Stimulated activated CD8-positive, alpha-beta memory T cell treated with anti-CD3 and anti-CD28 coated beads, Interleukin-4, amount 100 ng/mL, for 1 hour (primary cell): ENCODE measurements at places on chromosomes 2 and 18.
A peak's percentile ranks its signal among the peaks of the same experiment; 100 is the strongest.

- no peak for DNase-seq
Observed at GRCh38 chr2:239890206-239890746, 134.9 kb downstream of the NDUFA10 start.

GRCh38 chr2:123085484-123085883, 939.6 kb upstream of the CNTNAP5 start:
- no peak for DNase-seq

GRCh38 chr2:42902939-42903709, 110.7 kb upstream of the HAAO start:
- DNase-seq: no peak

GRCh38 chr2:230077851-230078547, 9.3 kb upstream of the SLC16A14 start:
- DNase-seq: no peak

DNA sequence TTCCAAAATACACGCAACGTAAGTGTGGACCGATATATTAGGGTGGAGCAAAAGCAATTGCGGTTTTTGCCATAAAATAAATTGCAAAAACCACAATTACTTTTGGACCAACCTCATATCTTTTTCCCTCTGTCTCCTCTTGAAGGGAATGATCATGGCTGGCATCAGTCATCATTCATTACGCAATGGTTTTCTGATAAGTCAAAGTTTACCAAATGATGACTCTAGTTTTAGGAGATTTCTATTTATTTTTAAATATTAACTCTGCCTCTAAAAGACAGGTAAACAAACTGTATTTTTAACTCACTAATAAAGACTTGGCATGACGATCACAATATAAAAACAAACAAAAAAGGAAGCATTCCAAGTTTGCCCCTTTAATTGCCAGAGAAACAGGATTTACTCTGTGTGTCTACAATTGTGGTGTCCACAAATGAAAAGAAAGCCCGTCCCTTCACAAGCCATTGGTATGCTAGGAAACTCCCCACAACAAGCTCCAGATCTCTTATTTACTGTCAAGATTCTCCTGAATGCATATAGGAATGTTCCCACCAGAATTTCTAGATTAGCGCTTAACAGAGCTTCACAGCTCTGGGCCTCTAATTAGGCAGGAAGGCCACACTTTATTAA, 61.3 kb downstream of the IRS1 start:
- no peak for DNase-seq

DNA sequence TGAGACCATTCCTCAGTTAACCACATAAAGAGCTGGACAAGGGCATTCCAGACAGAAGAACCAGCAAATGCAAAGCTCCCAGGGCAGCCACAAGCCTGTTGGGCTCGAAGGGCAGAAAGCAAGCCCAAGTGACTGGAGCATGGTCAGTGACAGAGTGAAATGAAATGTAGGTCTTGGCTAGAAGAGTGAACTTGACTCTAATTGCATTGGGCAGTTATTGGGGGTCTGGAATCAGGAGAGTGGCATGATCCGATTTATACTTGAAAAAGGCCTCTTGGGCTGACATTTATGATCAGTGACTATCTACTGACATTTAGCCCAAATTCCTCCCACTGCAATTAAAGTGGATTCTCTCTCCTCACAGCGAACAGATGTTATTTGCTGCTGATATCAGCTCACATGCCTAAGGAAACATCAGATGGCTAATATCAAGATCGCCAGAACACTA, 152.5 kb upstream of the KLF7 start:
- no peak for DNase-seq

DNA sequence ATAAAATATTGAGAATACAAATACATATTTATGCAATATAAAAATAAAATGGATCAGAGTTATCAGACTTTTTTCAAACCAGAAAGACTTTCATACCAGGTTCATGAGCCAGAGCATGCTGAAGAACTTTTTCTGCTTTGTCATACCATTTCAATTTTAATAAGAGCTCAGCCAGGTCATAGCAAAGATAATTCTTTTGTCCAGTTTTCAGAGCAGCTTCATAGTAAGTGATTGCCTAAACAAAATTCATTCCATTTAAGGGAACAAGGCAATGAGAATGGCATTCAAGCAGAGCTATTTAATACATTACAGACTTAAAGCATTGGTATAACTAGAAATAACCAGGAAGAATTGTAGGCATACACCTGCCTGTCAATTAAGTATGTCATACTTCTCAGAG, 42.3 kb downstream of the TTC21B start:
- DNase-seq: no peak

GRCh38 chr2:218186355-218186766, 19.6 kb upstream of the CXCR1 start:
- peak; percentile 40 for DNase-seq

GRCh38 chr2:119249311-119249710, 25.7 kb downstream of the STEAP3 start:
- no peak for DNase-seq

GRCh38 chr2:170815746-170816503, 762 bp upstream of the GAD1 start:
- no peak for DNase-seq

DNA sequence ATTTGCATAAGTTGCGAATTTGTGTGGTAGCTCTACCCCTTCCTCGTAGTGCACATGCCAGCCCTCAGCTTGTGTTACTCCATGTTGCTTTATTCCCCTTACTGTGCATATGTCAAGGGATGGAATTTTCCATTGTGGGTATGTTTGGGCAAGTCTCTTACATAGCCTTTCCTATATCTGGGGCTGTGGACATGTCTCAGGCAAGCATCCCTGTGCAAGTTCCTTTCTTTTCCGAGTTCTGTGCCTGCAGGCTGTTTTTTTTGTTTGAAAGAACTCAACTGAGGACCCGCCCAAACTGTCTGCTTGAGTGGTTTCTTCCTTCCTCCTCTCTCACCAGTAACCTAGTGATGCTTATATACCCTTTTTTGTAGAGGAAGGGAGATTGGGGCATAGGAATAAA, 1739.1 kb upstream of the PIK3C3 start:
- no peak for DNase-seq

- DNase-seq: no peak
Observed at GRCh38 chr2:218805627-218806026, 23.7 kb downstream of the CYP27A1 start.

GRCh38 chr2:8203364-8203763, 478.5 kb upstream of the ID2 start:
- DNase-seq: no peak

DNA sequence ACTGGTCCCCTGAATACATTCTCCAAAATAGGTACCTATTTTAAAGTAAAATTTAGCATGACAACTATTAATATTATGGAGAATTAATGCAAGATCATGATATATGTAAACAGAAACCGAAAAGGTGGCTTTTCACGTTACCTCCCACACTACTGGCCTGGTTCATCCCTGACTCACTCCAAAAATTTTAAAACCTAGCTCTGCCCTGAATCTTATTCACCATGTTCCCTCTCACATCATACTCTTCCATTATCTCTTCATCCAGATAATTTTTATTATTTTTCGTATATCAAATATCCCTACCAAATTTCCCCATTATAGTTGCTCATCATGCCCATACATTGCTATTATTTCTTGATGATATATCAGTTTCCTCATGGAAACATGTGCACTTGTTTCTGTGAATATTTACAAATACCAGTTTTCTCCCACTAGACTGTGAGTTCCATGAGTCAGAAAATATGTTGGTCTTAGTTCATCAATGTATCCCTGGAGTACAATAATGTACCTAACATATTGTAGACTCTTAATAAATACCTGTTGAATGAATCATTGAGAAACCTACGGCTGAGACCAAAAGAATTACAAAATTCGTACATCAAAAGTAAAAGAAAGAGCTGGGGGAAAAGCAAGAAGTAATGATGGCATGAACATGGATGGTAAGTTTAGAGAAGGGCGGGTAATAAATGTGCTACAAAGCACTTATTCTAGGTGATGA, 360.1 kb upstream of the CHAC2 start:
- no peak for DNase-seq

- DNase-seq: no peak
Observed at GRCh38 chr18:28766721-28767120, 589.8 kb upstream of the CDH2 start.

DNA sequence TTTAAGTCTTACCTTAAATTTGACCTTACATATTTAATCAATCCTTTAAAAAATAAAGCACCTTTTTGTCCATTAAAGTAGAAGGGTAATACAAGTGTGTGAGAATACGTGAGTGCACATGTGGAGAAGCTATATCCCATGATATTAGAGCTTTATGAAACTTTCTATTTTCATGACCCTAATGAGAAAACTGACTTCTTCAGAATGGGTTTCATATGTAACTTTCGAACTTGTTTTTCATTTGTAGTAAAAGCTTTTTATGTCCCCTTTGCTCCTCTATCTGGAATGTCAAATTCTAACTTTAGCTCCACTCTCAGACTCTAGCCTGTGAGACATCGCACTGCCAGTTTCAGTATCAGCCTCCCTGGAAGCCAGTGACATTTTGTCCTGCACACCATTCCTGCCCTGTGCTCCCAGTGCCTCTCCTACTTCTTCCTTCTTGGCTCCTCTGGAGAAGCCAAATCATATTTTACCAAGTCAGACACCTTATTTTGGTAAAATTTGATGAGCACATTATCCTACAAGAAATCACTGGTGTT, 42.0 kb downstream of the MAPRE2 start:
- DNase-seq: no peak

- DNase-seq: no peak
Observed at GRCh38 chr2:64650722-64651338, 2.9 kb downstream of the SERTAD2 start.

DNA sequence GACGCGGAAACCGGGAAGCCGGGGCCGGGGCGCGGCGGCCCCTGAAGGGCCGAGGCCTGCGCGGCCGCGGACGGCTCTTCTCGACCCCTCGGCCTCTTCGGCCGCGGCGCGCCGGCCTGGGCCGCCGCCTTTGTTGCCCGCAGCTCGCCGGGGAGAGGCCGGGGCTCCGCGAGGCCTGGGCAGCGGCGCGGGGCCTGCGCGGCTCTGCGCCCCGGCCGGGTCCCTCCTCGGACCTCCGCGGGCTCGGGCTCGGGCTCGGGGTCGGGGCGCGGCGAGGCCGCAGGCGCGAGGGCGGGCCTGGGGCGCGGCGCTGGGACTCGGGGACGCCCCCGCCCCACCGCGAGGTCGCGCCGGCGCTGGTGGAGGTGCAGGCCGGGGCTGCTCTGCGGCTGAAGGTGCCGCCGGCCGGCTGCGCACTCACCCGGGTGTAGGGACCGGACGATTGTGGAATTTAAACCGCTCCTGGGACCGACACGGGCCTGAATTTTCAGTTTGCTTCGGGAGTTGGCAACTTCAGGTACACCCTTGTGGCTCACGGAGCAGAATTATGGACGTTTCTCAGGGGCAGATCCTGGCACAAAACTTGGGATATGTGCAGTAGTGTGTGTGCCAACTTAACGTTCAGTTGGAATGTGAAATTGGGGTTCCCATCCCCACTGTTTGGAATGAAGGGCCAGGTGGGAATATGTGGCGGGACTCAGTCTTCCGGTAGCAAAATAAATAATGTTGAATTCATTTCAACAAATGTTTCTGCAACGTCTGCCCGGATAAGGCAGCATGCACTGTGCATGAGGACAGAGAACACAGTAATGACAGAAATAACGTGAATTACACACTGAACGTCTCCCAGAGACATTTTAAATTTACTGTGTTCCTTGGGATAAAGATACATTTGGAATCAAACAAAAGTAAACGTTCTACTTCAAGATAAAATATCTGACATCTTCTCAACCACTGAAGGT, 787 bp downstream of the SOCS6 start:
- DNase-seq: no peak

- no peak for DNase-seq
Observed at GRCh38 chr2:64934530-64934929, 54.7 kb upstream of the SLC1A4 start.

DNA sequence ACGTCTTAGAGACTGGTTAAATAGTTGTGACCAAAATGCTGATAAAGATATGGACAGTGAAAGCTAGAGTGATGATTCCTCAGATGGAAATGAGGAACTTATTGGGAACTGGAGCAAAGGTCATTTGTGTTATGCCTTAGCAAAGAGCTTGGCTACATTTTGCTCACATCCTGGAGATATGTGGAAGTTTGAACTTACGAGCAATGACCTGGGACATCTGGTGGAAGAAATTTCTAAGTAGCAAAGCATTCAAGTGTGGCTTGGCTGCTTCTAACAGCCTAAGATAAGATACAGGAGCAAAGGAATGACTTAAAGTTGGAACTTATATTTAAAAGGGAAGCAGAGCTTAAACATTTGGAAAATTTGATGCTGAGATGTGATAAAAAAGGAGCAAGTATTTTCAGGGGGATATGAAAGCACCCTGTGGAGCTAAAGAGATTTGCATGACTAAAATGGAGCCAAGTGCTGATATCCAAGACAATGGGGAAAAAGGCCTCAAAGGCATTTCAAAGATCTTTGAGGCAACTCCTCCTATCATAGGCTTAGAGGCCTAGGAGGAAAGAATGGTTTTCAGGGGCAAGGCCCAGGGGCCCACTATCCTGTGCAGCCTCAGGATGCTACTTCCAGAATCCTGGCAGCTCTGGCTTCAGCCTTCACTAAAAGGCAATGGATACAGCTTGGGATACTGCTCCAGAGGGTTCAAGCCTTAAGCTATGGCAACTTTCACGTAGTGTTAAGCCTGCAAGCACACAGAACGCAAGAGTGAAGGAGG, 124.1 kb upstream of the KLHL14 start:
- DNase-seq: no peak

DNA sequence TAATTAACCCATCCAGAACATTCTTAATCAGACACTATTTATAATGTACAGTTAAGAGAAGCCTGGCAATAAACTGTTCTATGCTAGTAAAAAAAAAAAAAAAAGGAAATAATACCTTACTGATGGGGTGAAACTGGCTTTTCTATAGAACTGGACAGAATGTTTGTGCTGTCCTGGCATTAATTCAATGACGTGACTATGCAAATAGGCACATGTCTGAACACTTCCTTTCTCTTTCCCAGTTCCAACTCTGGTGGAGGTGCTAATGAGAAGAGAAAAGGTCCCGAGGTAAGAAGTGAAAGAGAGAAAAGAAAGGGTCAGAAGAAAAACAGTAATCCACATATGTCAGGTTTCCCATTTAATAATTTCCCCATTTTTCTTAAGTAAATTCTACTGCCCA, 508.4 kb downstream of the ZEB2 start:
- no peak for DNase-seq

- no peak for DNase-seq
Observed at GRCh38 chr2:70726947-70727725, 40.9 kb downstream of the ADD2 start.

- no peak for DNase-seq
Observed at GRCh38 chr2:7468955-7469354, 551.7 kb downstream of the RNF144A start.

DNA sequence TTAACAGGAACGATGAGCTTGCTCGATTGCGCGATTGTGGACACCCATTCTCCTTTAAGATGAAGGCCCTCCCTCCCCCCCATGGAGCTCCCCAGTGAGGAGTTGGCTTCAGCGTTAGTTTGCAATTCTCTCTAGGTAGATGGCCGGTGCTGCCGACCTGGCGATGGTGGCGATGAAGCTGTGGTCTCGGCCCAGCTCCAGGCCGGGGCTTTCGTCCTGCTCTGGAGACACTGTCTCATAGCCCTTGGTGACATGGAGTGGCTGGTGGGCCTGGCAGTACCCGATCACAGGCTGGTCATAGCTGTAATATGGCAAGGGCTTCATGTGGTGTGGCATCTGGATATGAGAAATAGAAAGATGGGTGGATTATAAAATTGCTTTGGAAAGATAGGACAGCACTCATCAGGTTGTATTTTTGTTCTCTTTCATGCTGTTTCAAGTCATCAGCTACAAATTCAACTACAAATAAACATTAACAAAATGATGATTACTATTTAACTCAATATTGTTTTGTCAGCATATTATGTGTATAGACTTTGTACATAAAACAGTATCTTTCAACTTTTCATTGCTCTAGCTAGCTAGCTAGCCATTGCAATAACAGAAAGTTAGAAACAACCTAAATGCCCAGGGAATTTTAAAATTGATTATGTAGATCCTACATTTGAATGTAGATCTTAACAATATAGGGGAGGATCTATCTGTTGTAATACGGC, 773.4 kb downstream of the LRRTM4 start:
- no peak for DNase-seq
